ENCODE measurements at places on chromosomes 7 and 10.

- peak; percentile 3 for DNase-seq
These were observed 65.9 kb upstream of the ZNF92 start for GRCh38 chr7:65307651-65308299.

DNA sequence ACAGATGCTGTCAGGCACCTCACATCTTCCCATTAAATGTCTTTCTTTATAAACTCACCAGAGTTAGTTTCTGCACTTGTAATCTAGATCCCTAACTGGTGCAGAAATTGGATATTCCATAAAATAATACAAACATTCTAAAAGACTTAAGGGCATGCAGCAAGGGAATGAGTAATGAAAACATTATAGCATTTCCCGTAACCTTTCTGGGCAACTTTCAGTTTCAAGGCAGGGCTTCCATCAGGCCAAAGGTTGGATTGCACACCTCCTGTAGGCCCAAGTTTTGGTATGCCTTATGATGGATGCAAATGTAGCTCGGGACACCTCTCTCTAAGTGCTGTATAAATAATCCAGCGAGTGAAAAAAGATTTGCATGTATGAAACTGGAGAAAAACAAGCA is 129.9 kb upstream of the LYZL2 start:
- DNase-seq: no peak

DNA sequence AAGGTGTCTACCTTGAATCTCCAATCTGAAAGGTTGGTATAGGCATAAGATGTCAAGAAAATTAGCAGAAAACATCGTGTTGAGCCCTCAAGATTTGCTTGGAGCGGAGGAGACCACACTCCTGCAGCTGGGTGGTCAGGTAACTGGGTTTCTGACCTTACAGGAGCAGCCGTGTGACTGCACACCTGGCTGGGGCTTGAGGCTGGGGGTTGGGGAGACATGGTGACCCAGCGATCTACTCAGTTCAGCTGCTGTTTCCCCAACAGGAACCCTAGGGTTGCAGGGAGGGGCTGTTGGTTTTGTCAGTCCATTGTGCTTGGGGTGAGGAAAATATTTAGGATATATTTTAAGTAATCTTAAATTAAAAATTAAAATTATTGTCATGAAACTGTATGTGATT is 147.0 kb upstream of the ZNF32 start:
- no peak for DNase-seq

- no peak for DNase-seq
These were observed 2.9 kb upstream of the NKX6-2 start for GRCh38 chr10:132788831-132789219.

DNA sequence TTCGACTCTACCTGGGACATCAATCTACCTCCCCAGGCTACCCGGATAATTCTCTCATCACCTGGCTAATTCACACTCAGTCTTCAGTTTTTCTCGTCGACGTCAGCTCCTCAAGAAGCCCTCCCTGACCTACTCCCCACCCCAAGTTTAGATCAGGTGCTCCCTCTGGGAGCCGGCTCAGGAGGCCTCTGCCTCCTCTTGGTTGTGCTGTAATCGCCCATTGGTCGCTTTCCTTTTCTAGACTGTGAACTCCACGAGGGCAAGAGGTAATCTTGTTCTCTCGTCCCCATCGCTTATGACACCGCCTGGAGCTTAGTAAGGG is 461 bp upstream of the WIPF3 start:
- no peak for DNase-seq

DNA sequence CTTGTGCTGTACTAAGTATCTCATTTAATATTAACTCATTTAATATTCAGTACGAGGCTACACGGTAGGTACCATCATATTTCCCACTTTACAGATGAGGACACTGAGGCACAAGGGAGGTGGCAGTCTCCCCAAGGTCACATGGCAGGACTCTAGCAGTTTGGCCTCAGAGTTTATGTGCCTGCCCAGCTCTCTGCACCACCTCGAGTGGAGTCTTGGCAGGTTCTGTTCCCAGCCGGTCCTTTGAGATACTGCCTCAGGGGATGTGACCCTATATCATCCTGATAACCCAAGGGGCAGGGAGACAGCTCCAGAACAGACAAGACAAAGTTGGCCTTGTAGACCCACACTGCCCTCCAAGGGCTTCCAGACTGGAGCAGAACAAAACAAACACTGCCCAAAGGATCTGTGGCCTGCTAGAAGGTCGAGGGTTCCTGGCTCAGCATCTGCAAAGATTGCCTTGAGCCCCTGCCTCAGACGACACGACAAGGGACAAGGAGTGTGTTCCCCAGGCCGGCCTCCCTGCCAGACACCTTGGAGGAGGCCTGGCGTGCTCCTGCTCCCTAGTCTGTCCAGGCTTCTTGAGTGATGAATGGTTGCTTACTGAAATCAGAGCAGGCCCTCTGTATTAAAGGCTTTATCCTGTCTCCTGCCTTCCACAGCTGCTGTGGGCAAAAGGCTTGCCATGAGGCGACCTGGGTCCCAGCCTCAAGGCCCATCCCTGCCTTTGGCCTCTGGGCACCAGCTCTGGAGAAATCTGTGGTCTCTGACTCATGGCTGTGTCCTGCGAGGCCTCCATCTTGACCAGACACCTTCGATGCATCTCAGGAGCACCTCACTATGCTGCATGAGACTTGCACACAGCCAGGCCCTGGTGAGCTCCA is 3.9 kb upstream of the PWWP2B start:
- DNase-seq: no peak

GRCh38 chr10:13813550-13813949 is 226.8 kb downstream of the PRPF18 start:
- DNase-seq: no peak

GRCh38 chr7:8151161-8151725 is 110.7 kb downstream of the ICA1 start:
- DNase-seq: no peak

- DNase-seq: no peak
These were observed 41.1 kb upstream of the RBM33 start for GRCh38 chr7:155603205-155603857.

- no peak for DNase-seq
These were observed 41.3 kb downstream of the RBM33 start for GRCh38 chr7:155685791-155686160.

- DNase-seq: no peak
These were observed 123.6 kb downstream of the CLEC2L start for GRCh38 chr7:139647085-139647484.

DNA sequence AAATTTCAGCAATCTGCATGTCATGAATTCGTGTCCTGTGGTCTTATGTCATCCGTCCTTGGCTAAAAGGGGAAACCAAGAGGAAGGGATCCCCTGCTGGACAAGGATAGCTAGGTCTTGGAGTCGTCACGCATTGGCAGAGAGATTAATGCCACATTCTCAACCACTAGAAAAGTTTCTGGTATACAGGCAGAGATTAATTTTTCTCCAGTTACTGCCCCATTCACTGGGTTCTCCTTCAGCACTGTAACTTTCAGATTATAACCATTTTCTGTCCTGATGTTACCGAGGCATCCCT is 1060.6 kb upstream of the AUTS2 start:
- DNase-seq: no peak

DNA sequence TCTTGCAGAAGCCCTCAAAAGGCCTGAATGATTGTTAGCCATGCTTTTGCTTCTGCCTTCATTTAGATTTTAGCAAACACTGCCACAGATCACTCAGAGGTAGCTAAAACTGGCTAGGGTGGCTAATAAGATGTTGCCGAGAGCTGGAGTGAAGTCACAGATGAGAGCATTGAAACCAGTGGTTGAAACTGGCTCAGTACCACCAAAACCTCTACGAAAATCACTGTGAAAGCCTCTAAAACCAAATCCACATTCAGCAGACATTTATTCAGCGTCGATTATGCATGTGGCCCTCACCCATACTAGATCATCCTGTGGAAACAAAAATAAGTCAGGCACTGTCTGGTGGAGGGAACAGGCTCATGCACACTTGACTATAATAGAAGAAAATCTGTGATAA is 50.8 kb downstream of the PIK3CG start:
- DNase-seq: no peak

- DNase-seq: no peak
These were observed 2.1 kb downstream of the DNAJC9 start for GRCh38 chr10:73244866-73245477.

DNA sequence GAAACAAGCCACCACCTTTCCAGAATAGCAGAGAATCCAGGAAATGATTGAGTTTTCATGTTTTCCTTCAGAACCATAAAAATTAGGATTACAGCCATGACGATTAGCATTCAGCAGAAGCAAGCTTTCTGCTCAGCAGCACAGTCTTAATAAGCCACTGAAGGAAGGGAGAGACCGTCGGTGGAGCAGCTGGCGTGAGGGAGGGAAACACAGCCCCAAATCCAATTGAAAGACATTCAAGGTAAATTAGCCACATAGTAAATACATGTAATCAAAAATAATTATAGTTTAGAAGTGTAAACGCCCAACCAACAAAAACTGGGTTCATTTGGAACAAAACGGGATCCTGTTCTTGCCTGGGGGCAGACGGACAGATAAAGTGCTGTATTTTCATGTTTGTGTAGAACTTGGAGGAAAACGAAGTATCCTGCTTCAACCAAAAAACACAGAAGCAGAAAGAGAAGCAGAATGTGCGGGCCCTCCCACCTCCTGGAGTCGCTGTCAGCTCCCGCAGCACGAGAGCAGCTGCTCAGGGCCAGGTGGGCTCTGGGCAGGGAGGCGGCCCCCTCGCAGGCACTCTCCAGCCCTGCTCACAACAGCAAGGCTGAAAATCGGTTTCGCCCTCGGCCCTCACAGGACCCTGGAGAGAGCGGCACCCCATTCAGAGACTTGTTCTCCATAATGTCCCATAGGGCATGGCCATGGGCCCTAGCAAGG is 84.9 kb downstream of the TCERG1L start:
- DNase-seq: no peak

DNA sequence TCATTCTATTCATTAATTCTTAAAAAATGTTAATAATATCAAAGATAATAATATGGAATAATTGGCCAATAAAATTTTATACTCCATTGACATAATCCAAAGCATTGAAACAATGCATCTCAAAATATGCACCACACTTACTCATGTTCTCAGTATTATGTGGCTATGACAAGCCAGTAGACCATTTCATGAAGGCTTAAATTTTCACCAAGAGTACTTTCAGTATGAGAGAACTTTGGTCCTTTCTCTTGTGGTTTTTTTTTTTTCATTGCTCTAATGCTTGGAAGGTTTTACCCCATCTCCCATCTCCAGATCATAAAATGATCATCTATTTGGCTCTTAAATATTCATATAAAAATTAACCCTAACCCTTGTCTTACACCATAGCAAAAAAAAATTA is 45.5 kb upstream of the TMEM140 start:
- no peak for DNase-seq

GRCh38 chr7:71329030-71329660 is 197.2 kb downstream of the GALNT17 start:
- DNase-seq: no peak

- DNase-seq: peak; percentile 33
These were observed 25.8 kb upstream of the PPP2R2D start for GRCh38 chr10:131874991-131875451.

DNA sequence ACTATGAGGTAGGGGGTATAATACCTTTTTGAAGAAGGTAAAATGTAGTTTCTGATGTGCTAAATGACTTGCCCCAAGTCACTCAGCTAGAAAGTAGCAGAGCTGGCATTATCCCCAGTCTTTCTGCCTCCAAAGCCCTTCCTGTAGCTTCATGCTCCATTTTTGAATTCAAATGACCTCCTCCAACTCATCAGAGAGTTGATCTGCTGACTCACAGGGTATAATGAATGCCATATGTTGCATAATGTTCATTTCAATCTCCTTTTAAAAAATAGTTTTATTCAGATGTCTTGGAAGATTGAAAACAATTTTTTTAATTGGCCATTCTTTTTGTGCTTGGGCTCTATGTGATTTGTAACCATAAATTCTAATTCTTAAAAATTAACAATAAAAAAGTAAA is 272.8 kb upstream of the IMMP2L start:
- DNase-seq: no peak

GRCh38 chr7:69791739-69792138 is 193.5 kb downstream of the AUTS2 start:
- DNase-seq: no peak

DNA sequence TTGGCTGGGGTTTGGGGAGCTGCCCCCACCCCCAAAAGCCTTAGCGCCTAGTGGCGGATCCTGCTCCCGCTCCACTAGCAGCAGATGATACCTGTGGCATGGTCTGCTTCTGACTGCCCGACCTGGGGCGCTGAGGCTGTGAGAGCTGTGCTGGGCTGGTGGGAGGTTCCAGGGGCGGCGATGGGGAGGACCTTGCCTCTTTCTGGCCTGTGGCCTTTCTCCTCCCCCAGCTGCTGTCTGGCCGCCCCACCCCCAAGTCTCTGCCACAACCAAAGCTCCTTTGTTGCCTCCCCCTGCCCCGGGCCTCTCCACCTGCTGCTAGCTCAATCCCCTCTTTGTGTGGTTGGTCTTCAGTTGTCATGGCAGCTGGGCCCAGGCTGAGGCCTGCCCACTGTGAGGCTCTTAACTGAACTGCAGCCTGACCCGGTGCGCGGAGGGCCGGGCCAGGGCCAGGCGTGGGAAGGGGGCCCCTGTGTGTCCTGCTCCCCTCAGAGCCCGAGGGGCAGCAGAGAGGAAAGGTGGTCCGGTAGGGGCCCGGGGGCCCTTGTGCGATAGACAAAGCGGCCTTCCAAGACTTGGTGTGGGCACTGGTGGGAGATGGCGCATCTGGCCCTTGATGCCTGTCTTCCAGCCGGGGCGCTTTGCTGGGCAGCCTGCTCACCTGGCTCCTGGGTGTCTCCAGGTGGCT is 4.7 kb downstream of the ZNF775 start:
- DNase-seq: no peak

DNA sequence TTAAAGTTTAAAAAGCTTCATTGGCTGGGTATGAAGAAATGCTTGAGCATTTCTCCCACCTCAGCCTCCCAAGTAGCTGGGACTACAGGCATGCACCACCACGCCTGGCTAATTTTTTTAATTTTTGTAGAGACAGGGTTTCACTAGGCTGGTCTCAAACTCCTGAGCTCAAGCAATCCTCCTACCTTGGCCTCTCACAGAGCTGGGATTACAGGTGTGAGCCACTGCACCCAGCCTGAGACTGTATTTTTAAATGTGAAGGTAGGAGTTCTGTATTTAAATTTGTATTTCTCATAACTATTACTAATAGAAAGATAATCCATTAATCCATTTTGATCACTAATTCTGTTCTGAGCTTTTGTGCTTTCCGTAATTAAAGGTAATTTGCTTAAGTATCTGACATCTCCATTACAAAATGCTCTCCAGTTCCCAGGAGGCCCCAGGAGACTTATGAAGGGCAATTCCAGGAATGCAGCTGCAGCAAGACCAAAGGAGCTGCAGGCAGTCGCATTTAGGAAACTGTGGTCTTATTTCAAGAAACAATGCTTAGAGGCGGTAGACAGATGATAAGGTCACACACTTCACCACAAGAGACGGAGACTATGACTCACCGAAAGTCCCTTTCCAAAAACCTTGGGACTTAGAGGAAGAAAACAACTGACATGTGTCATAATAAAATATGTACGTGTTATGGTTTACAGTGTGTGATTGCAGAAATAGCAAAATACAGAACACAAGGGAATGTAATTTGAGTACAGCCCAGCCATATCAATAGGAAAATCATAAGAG is 23.3 kb downstream of the YAE1 start:
- peak; percentile 55 for DNase-seq

GRCh38 chr7:108211382-108212201 is 81.4 kb upstream of the LAMB4 start:
- no peak for DNase-seq

GRCh38 chr10:58348571-58349033 is 13.8 kb downstream of the UBE2D1 start:
- no peak for DNase-seq
